ENCODE measurements at places on chromosomes 7 and 10.

DNA sequence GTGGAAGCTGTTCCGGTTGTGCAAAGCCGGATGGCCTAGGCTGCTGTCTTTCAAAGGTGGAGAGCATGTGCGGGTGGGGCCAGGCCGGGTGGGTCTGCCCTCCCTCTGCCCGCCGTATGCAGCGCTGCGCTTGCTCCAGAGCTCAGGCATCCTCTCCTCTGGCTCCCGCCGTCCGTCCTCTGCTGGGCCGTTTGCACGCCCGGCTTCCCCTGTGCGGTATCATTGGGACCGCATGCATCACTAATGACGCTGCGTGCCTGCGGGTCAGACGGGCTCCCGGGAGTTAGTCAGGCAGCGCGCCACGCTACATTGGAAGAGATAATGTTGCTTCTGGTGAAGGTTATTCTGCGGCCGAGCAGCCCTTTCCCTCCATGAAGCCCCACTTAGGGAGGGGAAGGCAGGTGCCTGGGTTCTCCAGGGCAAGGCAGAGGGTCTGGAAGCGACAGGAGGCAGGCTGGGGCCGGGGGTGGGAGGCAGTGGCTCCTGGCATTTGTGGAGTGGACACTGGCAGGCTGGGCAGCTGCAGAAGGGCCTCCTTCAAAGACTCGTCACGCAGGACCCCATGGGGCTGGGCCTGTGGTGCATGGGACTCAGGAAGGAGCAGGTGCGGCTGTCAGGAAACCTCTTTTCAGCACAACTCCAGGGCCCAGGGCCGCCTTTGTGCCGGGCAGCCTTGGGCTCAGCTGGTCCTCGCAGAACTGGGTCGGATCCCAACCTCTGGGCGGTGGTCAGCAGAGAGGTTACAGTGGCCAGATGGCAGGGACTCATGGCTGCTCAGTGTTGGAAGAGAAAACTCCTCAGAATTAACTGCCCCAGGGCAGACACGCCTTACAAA, 318.5 kb downstream of the WDR37 start:
- DNase-seq, result no peak

GRCh38 chr7:94442639-94443038, 47.9 kb downstream of the COL1A2 start:
- no peak for DNase-seq

GRCh38 chr7:44403176-44403759, 77.9 kb upstream of the CAMK2B start:
- DNase-seq, result no peak

DNA sequence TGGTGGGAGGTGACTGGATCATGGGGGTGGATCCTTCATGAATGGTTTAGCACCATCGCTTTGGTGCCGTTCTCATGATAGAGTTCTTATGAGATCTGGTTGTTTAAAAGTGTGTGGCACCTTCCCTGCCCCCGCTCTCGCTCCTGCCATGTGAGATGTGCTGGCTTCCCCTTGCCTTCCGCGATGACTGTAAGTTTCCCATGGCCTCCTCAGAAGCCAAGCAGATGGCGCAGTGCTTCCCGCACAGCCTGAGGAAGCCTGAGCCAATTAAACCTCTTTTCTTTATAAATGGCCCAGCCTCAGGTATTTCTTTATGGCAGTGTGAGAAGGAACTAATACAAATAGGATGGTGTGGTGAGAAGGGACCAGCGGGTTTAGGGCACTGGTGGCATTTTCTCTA, 243.3 kb upstream of the CELF2 start:
- no peak for DNase-seq

DNA sequence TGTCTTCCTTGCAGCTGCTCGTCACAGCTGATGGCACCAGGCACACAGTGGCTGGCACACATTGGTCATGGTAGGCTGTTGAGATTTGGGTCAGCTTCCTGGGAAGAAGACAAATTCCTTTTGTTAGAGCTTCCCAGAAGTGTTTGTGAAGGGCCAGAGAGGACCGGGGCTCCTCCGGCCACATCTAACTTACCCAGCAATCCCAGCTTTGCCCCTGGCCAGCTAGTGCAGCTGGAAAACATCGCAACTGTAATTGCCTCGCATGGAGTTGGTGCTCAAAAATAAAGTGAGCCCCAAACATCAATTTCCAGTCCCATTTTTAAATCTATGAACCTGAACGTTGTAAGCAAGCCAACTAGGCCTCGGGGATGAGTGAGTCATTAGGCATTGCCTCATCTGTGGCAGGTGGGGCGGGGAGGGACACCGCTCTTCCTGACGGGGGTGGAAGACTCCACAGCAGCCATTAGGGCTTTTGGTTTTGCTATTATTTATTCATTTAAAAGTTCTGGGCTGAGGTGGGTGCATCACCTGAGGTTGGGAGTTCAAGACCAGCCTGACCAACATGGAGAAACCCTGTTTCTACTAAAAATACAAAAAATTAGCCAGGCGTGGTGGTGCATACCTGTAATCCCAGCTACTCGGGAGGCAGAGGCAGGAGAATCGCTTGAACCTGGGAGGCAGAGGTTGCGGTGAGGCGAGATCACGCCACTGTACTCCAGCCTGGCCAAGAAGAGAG, 12.4 kb downstream of the CPA5 start:
- peak; percentile 64 for DNase-seq

GRCh38 chr10:110778211-110778610, 93.5 kb upstream of the PDCD4 start:
- no peak for DNase-seq

- no peak for DNase-seq
Observed at GRCh38 chr7:132672200-132672990, 96.1 kb upstream of the PLXNA4 start.

DNA sequence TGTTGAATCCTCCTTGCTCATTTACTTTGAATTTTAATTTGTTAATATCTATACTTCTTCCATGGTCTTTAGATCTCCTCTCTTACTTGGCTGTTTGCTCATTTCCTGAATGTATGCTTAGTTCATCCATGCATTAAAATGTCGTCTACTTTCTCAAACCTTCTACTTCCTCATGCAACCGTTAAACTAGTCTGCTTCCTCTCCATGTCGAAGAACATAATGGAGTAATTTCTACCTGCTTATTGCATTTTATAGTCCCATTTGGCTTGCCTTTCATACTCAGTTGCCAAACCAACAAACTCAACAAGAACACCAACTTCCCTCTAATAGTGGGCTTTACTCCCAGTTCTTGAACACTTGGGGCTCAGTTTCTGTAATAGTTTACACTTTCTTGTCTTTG, 43.8 kb upstream of the SEMA3D start:
- DNase-seq, result no peak

DNA sequence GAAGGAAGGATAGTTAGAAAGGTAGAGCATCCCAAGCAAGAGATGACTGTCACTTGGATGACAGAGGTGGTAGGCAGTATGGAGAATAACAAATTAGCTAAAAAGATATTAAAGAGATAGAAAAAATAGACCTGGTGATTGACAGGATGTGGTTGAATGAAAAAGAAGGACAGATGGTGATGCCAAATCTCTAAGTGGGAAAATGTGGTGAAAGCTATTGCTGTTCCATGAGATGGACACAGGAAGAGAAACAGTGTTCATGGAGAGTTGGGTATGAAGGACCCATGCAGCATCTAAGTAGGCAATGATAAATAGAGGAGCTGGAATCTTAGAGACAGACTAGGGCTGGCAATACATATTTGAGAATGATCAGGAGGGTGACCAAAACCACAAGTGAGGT, 30.7 kb downstream of the FAM13C start:
- DNase-seq, result no peak

- DNase-seq, result no peak
Observed at GRCh38 chr10:43344051-43344450, 27.4 kb upstream of the FXYD4 start.

GRCh38 chr7:151759591-151760042, 117.3 kb downstream of the PRKAG2 start:
- DNase-seq, result no peak

DNA sequence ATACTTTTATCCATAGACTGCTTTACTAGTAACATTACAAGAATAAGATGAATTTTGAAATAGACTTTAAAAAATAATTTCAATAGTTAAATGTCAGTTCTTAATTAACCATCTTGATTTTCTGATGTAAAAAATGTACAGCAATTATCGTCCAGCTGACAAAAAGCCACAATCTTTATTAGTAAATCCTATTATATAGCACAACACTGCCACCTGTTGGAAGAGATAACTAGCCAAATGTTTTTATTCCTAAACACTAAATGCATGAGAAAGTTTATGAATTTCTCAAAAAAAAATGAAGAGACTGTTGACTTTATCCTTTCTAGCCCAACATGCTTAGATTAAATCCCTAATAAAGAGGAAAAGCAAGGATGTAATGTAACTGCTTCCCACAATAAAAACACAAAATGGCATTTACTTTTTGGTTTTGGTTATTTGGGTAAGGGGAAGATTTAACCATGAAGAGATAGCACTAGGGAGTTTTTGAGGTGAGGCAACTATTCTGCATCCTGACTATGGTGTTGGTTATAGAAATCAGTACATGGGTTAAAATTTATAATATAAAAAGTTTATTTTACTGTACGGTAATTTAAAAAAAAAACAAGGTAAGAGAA, 8.0 kb downstream of the COA1 start:
- no peak for DNase-seq

GRCh38 chr10:75638752-75639151, 207.3 kb downstream of the LRMDA start:
- no peak for DNase-seq

- DNase-seq, result peak; percentile 19
Observed at GRCh38 chr7:5625938-5626337, 155.5 kb downstream of the RNF216 start.

- peak; percentile 66 for DNase-seq
Observed at GRCh38 chr7:105013816-105014692, at the start of gene KMT2E. Gene KMT2E, plus strand, starts transcription at chr7:105014205. Its CDS starts 26,748 bp downstream, at chr7:105040953.

GRCh38 chr7:111498391-111499007, 63.8 kb downstream of the IMMP2L start:
- DNase-seq, result no peak

- DNase-seq, result no peak
Observed at GRCh38 chr10:67098461-67098860, 172.6 kb downstream of the LRRTM3 start.

DNA sequence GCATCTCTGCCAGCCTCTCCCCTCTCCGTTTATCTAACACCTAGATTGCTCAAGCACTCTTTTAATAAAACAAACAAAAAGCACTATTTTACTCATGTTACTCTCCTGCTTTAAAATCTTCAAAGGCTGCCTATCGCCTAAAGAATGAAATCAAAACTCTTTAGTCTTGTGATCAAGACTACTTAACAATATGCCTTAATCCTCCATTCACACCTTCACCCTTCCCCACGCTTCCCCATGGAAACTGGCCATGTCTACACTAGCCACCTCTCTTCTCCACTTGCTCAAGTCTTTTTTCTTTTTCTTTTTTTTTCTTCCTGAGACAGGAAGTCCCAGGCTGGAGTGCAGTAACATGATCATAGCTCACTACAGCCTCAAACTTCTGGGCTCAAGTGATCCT, 47.8 kb upstream of the TMEM213 start:
- DNase-seq, result no peak

DNA sequence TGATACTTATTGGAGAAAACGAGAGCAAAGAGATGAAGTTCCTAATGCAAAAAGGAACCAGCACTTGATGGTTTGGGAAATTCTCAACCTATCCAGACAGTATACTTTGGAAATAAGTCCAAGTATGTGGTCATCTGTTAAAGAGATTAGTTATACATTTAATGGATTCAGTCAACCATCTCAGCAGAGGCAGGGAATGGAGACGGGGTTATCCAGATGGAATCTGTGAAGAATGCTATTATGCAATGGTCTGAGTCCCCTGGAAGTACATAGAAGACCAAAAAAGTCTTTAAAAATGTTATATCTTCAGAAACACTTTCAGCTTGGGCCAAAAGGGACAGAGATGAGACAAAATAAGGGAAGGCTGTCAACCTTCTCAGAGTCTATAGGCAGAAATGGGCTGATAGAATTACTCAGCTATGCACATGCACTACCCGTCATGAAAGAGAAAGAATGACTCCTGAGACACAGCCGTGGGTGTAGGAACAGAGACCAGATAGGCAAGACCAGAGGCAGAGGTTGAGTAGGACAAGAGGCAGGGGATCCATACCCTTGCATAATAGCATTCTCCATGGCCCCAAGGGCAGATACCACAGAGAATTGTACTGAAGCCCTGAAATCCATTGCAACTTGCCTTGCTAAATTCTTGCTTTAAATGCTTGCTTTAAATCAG, 738.8 kb upstream of the POT1 start:
- DNase-seq, result no peak
